RCC 7860 (cell line): ENCODE measurements at places on chromosomes 5 and 9.

- DNase-seq, result no peak
These were observed at the start of gene GNAQ for GRCh38 chr9:78031444-78031892. Gene GNAQ (minus strand): TSS chr9:78031811. CDS start chr9:78031235, 576 bp downstream.

GRCh38 chr5:9781890-9782289 is 151.7 kb upstream of the TAS2R1 start:
- DNase-seq, result no peak

DNA sequence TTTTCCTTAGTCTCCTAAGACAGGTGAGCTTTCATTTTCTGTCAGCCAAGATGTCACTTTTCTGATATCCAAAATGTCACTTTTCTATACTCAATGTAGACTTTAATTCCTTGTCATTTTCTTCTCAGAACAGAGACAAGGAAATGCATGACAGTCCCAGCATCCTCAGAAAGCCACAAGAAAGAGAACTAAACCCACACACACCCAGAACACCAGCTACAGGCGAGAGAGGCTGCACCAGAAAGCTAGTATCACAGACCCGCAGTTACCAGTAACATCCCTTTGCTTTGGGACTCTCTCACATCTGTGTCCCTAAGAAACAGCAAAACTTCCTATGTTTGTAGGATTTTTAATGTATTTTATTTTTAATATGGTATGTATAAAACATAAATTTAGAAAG is 17.1 kb downstream of the TRMO start:
- no peak for DNase-seq

- DNase-seq, result no peak
These were observed 8.6 kb downstream of the CACFD1 start for GRCh38 chr9:133468374-133468773.

DNA sequence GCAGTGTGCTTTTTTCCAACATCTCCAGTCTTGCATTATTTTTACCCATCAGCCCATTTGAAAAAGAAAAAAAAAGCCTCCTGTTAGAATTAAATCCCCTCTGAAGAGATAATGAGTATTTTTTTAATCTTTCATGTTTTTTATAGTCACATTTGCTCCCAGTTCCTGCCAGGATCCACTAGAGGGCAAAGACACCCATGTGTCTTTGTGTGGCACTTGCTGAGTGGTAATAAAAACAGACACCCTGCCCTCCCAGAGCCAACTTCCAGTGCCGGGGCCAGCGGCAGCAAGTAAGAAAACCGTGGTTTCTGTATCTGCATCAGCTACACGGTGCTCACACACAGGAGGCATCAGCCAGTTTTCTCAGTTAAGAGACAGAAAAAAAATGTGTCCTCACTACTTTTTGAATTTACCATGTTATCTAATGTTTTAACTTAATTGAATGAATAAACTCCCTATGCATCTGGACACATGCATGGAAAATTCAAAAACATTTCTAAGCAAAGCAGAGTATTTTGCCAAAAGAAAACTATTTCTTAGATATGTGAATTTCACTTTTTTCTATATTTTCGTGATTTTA is 70.2 kb upstream of the PLEKHG4B start:
- DNase-seq, result peak; percentile 46

DNA sequence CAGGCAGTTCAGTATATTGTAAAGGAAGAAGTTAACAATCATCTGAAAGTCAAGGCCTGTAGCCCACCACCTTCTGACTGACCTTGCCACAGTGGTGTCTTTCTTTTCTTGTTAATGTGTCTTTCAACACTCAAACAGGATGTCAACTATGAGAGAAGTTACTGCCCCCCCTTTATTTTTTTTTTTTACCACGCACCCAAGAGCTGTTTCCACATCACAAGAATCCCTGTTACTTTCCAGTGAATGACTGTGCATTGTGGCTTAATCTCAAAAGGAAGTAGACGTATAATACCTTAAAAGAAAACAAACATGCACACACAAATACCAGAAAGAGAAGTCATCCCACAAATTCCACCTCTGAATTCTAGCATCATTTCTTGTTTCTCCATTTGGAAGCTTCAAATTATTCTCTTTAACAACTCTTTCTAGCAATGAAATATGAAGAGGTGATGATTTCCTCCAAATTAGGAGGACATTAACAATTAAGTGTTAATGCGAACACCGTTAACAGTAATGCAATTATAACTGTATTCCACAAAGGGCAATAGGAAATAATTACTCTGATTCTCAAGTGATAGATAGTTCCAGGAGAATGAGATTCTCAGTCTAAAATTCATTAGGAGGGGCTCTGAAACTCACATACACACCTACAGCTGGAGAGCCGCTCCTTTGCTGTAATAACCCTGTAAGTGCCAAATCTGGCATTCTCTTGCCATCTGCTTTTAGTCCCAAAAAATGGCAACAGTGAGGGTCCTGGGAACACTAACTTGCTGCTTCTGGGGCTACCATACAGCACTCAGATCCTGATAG is 201.0 kb downstream of the EFNA5 start:
- peak; percentile 93 for DNase-seq

DNA sequence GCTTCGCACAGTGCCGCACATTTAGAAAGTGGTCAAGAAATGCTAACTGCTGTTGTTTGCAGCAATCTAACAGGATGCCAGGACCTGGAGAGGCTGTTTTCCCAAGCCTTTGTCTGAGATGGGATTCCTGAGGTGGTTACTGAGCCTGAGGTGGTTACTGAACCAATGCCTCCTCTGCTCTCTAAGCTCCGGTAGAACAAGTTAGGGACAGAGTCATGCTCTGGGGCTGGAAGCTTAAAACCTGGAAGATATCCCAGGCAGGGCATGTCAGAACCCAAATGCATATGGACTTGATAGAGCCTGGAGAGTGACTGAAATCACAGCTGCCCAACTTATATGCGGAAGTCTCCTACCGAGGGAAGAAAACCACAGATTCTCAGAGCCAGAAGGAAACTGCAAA is 46.5 kb upstream of the FAT2 start:
- no peak for DNase-seq

- no peak for DNase-seq
These were observed 136.8 kb downstream of the C5orf15 start for GRCh38 chr5:133831491-133832224.

GRCh38 chr9:115263371-115264075 is 145.6 kb upstream of the TNC start:
- DNase-seq, result no peak

GRCh38 chr5:104266161-104266560 is 703.6 kb upstream of the NUDT12 start:
- DNase-seq, result no peak

DNA sequence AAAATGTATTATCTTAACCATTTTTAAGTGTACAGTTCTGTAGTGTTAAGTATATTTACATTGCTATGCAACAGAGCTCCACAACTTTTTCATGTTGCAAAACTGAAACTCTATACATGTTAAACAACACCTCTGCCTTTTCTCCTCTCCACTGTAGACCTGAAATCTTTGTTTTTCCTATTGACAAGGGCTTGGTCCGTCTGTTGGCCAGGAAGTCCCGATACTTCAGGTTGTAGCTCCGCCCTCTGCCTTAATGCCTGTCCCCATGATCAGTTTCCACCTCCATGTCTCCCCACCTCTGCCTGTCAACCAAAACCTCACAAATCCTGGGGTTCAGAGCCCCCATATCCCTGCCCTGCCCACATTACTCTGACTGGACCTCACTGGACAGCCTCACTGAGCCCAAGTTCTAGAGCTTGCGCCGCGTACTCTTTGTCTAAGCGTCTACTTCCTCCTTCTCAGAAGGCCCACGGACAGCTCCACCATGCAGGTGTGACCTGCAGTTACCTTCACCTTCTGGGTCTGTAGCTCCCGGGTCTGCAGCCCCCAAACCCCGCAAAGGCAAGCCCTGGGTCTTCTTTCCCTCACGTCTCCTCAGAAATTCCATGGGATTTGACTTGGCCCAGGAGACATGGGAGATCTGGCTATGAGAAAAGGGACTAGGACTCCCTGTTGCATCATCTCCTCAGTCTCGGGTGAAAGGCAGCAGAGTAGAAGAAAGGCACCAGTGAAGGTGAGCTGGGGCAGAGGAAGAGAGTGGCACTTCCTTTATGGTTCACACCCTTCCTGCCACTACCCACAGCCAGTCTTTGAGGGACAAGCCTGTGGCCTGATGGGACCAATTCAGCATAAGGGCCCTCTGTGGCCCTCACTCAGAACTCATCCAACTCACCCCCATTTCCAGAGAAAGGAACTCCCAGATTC is 8.0 kb downstream of the GLIPR2 start:
- DNase-seq, result no peak

GRCh38 chr5:143229426-143229895 is 174.0 kb downstream of the NR3C1 start:
- DNase-seq, result no peak

DNA sequence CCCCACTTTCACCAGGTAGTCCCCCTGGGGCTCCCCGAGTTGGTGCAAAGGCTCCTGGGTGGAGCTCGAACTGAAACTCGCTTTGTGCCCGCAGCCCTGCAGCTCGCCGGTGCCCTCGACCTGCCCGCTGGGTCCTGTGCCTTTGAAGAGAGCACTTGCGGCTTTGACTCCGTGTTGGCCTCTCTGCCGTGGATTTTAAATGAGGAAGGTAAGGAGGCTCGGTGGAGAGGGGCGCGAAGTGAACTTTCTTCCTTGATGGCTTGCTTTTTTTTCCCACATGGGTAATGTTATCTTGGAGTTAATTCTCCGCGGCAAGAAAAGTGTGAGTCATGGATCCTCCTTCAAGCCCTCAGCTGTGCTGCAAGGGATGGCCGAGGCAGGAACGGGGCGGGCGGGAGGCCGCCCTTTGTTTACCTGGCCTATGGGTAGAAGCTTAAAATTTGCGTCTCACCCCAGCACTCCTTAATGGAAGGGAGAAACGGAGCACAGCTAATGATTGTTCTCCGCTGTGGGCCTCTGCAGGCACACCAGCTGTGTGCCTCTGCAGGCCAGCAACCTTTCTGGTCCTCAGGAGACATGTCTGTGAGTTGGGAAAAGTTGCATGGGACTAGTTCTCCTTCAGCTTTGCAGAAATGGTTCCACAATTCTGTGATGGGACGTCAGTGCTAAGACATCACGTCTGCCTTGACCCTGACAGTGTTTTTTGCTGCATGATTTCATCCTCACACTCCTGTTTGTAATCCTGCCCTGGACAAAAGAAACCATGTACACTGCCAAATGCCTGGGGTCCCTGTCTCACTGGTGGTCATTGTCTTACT is 1.1 kb downstream of the MAMDC2 start:
- DNase-seq, result peak; percentile 62

DNA sequence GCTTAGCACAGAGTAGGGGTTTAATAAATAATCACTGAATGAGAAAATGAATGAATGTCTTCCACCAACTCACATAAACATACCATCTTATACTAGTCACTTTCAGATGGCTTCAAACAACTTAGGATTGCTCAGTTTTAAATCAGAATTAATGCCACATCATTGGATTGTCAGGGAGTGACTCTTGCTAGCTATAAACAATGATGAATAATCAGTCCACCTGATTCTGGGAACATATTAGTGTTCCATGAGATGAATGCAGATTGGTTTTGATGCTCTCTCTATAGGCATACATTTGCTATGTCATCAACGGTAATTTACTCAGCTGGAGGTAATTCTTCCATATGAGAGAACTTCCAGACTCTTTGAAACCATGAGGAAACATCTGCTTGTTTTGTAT is 97.4 kb downstream of the CDH9 start:
- DNase-seq, result no peak

GRCh38 chr5:179355976-179356974 is 11.0 kb upstream of the ADAMTS2 start:
- DNase-seq, result no peak

DNA sequence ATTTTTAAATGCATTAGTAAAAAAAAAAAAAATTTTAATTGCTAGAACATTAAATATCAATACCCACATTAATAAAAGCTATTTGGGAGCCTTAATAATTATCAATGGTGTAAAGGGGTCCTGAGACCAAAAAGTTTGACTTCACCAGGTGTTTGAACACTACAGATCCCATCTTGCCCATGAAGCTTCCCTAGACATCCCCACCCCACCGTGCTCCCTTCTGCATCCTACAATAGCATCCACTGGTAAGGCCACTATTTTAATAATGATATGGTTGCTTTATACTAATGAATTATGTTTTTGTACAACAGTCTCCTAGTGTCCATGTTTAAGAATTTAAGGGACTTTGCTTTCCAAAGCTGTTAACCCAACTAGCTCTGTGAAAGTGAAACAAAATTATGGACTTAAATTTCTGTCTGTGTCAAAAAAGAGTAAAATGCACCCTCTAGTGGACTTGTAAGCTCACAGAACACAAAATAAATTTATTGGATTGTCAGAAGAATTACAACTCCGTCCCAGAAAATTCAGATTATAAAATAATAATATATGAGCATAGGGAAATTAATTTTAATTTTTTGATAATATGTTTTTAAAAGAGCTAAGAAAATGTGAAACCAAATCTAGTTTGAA is 76.0 kb downstream of the ARL15 start:
- DNase-seq, result no peak

DNA sequence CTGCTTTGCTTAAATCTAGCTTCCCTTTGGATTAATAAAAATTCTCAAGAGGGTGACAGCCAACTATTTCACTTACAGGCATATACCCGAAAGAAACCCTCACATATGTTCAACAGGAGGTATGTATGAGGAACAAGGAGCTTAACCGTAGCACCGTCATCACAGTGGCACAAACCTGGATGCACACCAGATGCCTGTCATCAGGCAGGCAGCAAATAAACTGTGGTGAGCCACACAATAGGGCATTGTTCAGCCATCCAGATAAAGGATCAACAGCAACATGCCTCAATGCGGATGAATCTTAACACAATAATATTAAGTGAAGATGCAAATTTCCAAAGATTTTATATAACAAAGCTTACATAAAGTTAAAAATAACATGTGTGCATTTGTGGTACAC is 5.5 kb upstream of the TNFSF15 start:
- DNase-seq, result no peak

- DNase-seq, result peak; percentile 42
These were observed 7.3 kb downstream of the ATOX1 start for GRCh38 chr5:151751091-151751490.

DNA sequence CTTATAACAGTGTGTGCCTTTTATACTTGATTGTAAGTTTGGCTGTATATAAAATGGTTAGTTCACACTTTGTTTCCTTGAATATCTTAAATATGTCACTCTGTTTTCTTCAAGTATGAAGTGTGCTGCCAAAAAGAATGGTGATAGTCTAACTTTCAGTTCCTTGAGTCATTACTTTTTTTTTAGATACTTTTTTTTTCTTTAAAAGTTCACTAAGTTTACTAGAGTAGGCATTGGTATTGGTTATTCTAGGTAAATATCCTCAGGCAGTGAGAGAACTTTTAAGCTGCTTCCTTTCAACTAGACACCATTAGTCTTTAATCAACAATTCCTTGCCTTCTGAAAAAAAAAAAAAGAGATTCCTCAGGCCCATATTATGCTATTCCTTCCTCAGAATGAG is 41.9 kb downstream of the SPEF2 start:
- DNase-seq, result no peak
